Stimulated activated CD8-positive, alpha-beta memory T cell treated with anti-CD3 and anti-CD28 coated beads, Interleukin-15, amount 100 ng/mL, for 24 hours (primary cell): ENCODE measurements at places on chromosomes 1 and 21.
A peak's percentile ranks its signal among the peaks of the same experiment; 100 is the strongest.

GRCh38 chr1:160884579-160884978 is 401 bp downstream of the ITLN1 start:
- no peak for DNase-seq

DNA sequence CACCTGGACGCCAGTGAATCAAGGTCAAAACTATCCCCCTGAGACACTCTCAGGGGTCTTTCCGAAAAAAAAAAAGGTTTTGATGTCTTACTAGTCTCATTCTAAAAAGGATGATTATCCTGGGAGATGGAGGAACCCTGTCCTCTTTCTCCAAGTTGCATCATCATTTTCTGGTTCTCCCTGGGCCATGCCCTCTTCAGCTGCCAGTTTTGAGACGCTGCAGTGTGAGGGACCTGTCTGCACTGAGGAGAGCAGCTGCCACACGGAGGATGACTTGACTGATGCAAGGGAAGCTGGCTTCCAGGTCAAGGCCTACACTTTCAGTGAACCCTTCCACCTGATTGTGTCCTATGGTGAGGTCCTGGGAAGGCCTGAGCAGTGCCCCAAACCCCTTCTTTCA is 3.5 kb downstream of the FCRLA start:
- no peak for DNase-seq

- DNase-seq, result no peak
Observed at GRCh38 chr1:224582041-224582440, 34.1 kb upstream of the CNIH3 start.

GRCh38 chr1:110265186-110265585 is 55.1 kb downstream of the KCNC4 start:
- DNase-seq, result no peak

- no peak for DNase-seq
Observed at GRCh38 chr1:70427976-70428375, 16.9 kb downstream of the CTH start.

DNA sequence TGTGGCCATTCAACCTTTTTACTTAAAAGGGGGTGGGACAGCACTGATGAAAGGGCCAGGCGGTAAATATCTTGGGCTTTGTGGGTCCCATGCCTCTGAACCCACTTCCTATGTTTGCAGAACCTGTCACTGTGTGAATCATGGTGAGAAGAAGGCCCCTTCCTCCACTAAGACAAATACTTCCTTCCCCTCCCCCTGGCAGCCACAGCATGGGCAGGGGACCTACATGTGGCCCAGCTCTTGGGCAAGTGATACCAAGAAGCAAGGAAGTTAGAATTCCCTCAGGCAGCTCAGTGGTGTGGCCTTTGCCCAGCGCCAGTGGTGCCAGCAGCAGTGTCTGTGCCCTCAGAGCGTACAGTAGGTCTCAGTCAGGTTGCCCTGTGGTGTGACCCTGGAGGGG is 168.6 kb downstream of the TRIM33 start:
- DNase-seq, result no peak

DNA sequence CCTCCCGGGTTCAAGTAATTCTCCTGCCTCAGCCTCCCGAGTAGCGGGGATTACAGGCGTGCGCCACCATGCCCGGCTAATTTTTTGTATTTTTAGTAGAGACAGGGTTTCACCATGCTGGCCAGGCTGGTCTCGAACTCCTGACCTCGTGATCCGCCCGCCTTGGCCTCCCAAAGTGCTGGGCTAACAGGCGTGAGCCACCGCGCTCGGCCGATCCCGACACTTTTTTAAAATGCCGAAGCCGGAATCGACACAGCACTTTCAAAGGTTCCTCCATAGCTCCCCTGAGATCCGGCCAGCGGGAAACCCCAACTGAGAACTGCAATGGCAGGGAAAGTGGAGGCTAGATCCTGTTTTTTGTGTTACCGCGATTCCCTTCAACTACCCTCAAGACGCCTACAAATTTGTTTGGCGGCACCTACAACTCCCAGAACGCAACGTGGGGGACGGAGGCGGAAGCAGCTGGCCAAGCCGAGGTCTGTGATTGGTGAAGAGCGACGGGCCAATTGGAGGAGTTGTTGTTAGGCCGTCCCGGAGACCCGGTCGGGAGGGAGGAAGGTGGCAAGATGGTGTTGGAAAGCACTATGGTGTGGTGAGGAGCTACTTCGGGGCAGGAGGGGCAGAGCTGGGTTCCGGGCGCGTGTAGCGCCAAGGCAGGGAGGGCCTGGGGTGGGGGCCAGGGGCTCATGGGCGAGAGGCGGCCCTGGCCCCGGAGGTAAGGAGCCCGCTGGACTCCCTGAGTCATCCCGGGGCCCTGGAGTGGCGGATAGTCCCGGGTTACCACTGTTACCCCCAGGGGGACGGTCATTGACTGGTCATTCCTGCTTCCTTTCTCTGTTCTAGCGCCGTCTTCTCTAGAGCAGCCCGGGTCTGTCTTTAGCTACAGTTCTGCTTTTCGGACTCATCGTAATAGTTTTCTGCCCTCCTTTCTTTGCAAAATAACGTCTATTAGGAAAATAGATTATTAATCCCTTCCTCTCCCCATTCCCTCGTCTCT is at the start of gene PSMD4:
Gene PSMD4, plus strand, starts transcription at position 518 of the 997 bp plus-strand sequence. Its CDS starts 49 bp downstream, at position 567.
- peak; percentile 73 for DNase-seq

- no peak for DNase-seq
Observed at GRCh38 chr1:113375878-113376277, 14.4 kb upstream of the MAGI3 start.

GRCh38 chr1:215043401-215043800 is 39.1 kb upstream of the KCNK2 start:
- no peak for DNase-seq

DNA sequence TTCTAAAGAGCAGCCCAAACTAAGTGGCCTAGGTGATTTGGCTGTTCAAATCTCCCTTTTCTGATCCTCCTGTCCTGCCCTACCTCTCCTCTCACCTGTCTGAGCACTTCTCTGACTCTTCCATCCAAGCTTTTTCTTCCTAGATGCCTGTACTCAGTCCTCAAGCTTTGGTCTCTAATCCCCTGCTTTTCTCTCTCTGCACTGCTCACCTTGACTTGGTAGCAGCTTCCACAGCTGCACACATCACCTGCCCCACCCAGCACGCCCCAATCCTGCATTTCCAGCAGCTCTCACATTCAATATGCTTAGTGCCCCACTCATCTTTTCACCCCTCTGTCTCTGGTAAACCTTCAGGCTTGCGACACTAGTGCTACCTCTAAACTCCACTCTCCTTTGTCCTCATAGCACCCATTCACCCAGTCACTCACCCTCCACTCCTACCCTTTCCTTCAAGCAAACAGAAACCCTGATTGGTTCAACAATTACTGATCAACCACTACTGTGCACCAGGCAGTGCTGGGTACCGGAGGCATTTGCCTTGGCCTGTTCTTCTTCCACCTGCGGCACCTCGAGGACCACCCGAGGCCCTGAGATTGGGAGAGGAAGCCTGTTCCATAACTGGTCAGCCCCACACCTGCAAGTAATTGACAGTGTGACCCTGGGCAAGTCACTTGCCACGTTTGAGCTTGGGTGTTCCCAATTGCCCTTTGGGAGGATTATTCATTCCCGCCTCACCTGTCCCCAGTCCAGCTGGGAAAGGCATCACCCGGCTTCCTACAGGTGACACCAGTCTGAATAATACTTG is 136.1 kb upstream of the EDN2 start:
- DNase-seq, result no peak

DNA sequence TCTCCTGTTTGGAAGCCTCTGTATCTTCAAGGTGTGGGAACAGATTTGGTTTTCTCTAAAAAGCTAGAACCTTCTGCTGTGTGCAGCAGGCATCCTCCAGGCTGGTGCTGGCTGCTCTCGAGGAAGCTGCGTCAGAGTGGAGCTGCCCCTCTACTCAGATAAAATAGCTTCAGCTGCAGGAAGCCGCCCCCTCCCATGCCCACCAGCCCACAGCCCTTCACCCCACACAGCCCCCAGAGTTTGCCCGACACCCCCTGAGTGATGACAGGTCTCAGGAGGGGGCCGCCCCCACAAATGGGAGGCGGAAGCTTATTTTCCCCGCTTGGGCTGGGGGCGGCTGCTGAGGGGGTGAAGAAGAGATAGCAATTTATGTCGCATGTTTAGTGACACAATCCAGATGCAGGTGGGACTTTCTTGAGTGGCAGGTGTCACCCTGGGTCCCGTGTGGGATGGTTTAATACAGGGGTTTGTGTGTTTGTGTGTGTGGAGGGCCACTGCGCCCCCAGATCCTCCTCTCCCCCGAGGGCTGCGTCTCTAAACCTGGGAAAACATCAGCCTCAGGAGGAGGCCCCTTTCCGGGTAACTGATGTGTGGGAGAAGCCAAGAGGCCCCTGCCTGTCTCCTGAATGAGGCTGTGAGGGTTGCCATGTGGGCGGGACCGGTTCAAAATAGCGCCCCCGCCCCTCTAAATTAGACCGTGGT is 55.4 kb downstream of the STUM start:
- DNase-seq, result no peak

DNA sequence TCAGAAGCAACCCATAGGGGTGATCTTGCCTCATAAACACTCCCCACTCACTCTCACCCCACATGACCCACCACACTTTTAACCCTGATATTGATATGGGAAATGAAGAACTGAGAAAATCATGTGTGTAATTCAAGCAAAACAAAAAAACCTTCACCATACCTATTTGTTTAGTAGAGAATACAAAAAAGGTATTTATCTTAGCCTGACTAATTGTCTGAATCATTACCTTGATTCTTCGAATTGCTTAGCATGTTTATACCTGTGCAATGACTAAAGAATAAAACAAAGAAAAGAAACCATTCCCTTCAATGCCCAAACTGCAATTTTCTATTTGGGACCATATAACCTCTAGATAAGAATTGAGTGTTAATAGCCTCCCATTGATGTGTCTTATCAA is 1.8 kb downstream of the CLDN17 start:
- no peak for DNase-seq

DNA sequence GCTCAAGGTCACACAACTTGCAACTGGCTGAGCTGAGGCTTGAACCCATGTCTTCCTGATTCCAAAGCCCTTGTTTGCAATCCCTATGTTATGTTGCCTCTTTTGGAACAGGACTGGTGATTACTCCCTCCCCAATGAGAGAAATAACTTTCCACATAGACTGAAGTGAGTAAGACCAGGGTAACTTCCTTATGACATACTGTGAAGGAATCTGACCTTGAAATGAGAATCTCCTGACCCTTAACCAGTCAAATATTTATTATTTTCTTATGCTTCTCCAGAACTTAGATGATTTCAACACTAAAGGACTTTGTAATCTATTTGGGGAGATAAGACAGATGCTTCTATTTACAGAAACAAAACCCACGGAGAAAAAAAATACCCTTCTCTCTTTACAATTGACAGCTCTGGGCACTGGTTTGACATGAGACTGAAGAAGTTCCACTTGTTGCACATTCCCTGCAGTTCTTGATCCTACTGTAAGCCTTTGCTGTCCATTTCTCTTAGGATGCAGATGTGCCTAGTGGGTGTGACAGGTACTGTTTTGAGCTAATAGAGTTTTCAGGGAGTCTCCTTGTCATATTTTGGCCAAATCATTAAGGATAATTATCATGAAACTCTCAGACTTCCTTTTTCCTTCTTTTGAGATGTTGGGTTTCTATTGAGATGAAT is 3.9 kb upstream of the RPTN start:
- DNase-seq, result no peak

DNA sequence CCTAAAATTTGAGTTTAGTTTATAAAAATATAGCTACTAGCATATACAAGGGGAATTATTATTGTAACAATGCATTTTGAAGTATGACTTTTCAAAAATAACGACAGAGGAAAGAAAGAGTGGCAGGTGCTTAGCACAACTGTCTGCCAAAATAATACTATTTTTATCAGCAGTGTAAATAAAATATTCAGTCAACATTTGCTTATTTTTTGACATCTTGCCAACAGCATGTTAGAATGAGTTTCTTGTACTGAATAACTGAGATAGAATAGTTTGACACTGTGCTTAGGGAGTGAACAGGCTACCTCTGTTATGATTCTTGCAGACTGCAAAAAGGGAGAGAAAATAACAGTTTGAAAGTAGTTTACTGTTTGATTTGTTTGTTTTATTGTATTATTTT is 909.8 kb downstream of the BRINP3 start:
- no peak for DNase-seq

DNA sequence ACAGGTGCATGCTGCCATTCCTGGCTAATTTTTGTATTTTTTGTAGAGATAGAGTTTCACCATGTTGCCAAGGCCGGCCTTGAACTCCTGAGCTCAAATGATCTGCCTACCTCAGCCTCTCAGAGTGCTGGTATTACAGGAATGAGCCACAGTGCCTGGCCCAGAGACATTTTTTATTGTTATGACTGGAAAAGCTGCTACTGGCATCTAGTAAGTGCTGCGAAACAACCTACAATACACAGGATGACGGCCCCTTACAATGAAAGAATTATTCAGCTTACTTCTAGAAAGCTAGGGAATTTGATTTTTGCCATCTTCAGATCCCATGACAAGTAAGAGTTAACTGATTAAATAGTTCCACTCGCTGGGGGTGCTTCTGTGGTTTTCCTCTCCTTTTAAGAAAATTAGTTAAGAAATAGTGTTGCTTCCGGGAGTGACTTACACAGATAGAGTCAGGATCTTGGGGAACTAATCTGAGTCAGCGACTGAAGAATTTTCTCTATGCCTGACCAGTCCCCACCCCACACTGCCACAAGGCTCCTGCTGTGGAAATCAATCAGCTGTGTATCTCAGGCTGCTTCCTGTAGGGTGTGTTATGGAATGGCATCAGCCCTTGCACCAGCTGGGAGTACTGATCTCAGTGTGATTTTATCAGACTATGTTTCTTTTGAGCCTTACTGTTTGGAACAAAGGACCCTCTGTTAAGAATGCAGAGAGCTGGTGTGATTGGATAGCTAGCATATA is 93.0 kb upstream of the BMP8A start:
- no peak for DNase-seq

GRCh38 chr1:156643778-156644092 is 1.8 kb downstream of the BCAN start:
- no peak for DNase-seq

- DNase-seq, result no peak
Observed at GRCh38 chr1:31441073-31441472, 28.1 kb downstream of the SERINC2 start.

DNA sequence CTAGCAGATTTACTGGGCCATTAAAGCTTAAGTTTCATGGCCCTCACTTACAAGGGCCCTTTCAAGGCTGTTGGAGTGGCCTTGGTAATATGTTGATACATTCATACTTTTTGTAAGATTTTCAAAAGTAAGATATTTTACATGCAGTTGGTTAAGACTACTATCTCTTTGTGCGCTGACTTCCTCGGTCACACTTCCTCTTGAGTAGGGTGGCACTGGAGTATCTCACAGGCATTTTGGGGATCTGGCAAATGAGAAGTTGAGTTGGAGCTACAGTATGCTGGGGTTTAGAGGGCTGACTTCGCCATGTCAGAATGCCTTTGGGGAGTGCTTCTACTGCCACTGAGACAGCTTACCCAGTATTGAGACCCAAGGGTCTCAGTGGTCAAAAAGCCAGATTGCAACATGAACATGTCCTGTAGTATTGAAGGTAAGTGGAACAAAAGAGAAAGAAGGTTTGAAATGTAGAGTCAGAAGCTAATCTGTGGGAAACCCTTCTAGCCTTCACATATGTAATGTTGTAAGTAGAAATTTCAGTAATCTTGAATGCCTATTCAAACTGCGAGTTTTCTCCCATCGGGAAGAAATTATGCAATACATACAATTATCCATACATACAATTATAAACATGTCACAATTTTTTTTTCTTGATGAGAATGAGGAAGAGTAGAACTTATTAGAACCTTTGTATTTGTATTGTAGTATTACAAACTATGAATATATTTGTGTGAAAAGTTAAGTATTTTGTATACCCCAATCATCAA is 32.3 kb upstream of the RALGPS2 start:
- DNase-seq, result no peak
